Posterior cingulate gyrus (tissue), 11 donors: ENCODE measurements at places on chromosomes 2 and 18.

DNA sequence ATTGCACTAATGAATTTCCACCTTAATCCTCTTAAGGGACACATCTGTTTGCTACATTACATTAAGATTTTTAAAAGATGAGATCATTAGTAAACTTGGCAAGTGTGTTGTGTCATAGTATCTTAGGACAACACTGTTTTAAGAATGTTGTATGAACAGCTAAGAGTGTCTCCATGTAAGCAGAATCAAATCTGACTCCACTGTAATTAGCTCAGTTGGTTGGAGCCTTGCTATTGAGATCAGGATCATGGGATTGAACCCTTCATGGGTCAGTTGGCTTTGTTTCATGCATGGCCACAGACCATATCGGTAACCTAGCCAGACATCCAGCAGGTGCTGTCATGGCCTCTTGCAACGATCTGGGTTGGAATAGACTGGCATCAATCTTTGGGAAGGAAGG is 5.2 kb downstream of the FHOD3 start:
- DNase-seq = no peak

GRCh38 chr2:30106543-30106942 is 40.3 kb upstream of the YPEL5 start:
- DNase-seq = no peak

GRCh38 chr2:101463911-101464641 is 10.8 kb downstream of the RFX8 start:
- no peak for DNase-seq

- DNase-seq = no peak
Measured at GRCh38 chr2:3972377-3972776, 269.0 kb downstream of the DCDC2C start.
